T-cell (primary cell): ENCODE measurements at places on chromosomes 16 and 17. TPM values are rescaled to one million over a fixed set of nuclear protein-coding genes. Genes with fewer than 3 reads are reported as not detected.

DNA sequence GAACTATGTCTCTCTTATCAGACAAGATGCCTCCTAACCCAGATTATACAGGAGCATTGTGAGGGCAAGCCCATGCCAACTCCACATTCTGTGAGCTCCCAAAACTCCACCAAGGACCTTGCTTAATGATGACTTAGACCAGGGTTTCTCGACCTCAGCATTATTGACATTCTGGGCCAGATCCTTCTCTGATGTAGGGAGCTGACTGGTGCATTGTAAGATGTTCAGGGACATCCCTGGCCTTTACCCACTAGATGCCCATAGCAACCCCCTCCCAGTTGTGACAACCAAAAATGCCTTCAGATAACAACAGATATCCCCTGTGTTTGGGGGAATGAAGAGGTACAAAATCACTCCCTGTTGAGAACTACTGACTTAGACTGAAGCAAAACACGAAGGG is 43.6 kb downstream of the HOXB1 start:
- H3K27me3 ChIP-seq, result no peaks in the 10 kb centered on the region
- H3K36me3 ChIP-seq, result no peaks in the 10 kb centered on the region
- DNase-seq, result no peak
- no peak overlapping the region for H3K4me3 ChIP-seq
- no peak overlapping the region for H3K27ac ChIP-seq
- H3K4me1 ChIP-seq, result peaks cover 7% of the 10 kb centered on the region

- H3K4me1 ChIP-seq, result peaks cover 21% of the 10 kb centered on the region
- no peak overlapping the region for H3K4me3 ChIP-seq
- H3K27ac ChIP-seq, result no peak overlapping the region
Measured at GRCh38 chr17:40175928-40176753, 1.1 kb upstream of the RAPGEFL1 start.

GRCh38 chr16:28106467-28107215 is 43.1 kb upstream of the GSG1L start:
- H3K4me3 ChIP-seq, result no peak overlapping the region
- DNase-seq, result no peak
- no peak overlapping the region for H3K27ac ChIP-seq
- no peaks in the 10 kb centered on the region for H3K4me1 ChIP-seq

DNA sequence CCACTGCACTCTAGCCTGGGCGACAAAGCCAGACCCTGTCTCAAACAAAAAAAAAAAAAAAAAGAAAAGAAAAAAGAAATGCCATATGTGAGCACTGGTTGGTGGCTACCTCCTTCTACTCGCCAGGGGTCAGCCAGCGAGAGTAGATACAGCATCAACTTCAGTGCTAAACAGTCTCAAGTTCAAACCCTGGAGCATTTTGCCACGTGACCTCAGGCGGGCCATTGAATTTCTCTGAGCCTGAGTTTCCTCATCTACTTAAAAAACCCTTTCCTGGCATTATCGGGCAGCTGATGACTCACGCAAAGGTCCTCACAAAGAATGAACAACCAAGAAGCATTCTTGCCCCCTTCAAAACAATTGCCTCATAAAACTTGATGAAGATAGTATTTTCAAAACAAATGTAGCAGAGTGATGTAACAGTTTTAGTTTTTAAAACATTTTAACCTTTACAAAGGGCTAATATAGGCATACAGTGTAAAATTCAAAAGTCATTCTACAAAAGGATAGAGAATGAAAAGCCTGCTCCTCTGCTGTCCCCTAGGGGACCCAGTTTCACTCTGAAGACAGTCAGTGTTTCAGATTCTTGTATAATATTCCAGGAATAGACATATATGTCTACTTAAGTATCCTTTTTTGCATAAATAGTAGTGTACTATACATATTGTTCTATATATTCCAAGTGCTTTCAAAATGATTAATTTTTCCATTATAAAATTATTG is 28.4 kb downstream of the DNAH2 start:
- no peak overlapping the region for H3K4me3 ChIP-seq
- H3K27ac ChIP-seq, result no peak overlapping the region
- DNase-seq, result no peak
- H3K27me3 ChIP-seq, result peaks cover 32% of the 10 kb centered on the region

DNA sequence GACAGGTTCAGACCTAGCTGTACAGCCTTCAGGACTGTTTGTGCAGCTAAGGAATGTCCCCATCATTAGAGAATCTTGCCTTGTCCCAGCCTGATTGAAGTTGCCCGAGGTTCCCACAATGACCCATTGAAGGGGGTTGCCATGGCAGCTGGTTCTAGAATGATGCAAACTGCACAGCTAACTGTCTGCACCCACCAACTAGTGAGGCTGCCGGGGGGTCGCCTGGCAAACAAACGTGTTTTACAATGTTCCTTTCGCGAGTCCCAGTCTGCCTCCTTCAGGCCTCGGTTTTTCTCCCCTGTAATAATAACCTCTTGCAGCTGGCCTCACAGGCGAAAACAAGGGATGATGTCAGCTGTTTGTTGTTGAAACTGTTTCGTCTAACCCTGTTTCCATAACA is 5.5 kb downstream of the C16orf96 start:
- H3K4me1 ChIP-seq, result no peaks in the 10 kb centered on the region
- H3K4me3 ChIP-seq, result no peak overlapping the region
- DNase-seq, result no peak
- peaks cover 7% of the 10 kb centered on the region for H3K27me3 ChIP-seq
- H3K36me3 ChIP-seq, result no peaks in the 10 kb centered on the region
- no peak overlapping the region for H3K27ac ChIP-seq

DNA sequence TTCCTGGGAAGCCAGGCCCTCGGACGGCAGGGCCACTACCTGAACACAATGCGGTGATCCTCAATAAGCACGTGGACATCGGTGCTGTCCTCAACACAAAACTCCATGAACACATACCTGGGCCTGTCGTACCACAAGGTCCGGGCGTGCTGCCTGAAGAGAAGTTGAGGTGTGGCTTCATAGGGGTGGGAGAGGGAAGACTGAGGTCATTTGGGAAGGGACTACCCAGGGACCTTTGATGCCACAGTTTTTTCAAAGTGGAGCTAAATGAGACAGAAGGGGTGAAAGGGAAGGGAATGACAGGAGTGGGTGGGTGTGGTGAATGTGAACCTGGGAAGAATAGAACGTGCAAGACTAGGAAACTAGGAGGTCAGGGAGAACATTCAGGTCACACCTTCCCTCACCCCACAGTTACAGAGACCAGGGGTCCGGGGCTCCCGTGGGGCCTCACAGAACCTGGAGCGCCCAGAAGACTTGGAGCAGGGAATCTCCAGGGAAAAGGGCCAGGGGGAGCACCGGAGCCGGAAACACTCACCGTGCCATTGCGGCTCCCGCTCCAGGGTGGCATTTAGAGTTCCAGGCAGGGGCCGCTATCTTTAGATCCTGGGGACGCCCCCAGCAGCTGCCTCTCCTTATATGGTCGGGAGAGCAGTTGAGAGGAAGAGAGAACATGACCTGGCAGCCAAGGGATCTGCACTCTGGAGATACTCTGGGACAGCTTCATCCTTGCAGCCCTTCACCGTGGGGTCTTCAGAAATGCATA is at the start of gene PTGES3L:
Gene PTGES3L (minus strand): TSS at position 570 of the 763 bp plus-strand sequence. CDS start 27 bp downstream, at position 543.
- DNase-seq, result no peak
- peak within 1 kb of the TSS; percentile 60 for H3K27ac ChIP-seq
- peak within 1 kb of the TSS; percentile 69 for H3K4me3 ChIP-seq
- H3K4me1 ChIP-seq, result peaks cover 23% of the 10 kb centered on the region

DNA sequence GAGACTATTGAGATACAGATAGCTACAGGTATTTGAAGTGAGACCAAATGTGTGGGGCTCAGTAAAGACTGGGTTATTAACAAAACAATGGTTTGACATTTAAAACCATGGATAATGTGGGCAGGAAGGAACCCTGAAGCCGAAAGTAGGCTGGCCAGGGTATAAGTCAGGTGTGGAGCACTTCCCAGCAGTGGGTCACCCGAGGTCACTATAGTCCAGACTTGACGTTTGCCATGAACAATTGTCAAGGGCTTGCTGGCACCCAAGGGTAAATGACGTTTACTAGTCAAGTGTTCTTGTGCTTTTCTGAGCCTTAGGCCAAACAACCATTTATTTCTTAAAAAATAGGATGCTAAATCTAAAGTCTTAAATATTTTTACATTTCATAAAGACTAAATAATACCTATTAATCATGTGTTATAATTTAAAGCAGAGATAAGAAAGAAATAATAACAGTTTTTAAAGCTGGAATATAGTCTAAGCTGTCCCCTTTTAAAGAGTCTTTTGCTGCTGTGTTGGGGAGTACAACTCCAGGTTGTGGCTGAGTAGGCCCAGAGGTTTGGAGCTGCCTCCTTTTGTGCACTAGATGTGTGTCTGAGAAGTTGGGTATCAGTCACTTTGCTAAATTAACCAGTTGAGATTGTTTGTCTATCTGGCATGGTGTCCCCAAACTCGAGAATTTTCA is 15.7 kb downstream of the ALDH3A2 start:
- H3K4me3 ChIP-seq, result no peak overlapping the region
- H3K36me3 ChIP-seq, result peaks cover 33% of the 10 kb centered on the region
- DNase-seq, result no peak
- H3K27ac ChIP-seq, result no peak overlapping the region

GRCh38 chr16:89722392-89723278 is 1.3 kb downstream of the ZNF276 start:
- peak; percentile 65 for DNase-seq
- H3K4me1 ChIP-seq, result peaks cover 65% of the 10 kb centered on the region
- no peaks in the 10 kb centered on the region for H3K27me3 ChIP-seq
- peak overlapping the region; percentile 81 for H3K4me3 ChIP-seq
- H3K27ac ChIP-seq, result peak overlapping the region; percentile 76

DNA sequence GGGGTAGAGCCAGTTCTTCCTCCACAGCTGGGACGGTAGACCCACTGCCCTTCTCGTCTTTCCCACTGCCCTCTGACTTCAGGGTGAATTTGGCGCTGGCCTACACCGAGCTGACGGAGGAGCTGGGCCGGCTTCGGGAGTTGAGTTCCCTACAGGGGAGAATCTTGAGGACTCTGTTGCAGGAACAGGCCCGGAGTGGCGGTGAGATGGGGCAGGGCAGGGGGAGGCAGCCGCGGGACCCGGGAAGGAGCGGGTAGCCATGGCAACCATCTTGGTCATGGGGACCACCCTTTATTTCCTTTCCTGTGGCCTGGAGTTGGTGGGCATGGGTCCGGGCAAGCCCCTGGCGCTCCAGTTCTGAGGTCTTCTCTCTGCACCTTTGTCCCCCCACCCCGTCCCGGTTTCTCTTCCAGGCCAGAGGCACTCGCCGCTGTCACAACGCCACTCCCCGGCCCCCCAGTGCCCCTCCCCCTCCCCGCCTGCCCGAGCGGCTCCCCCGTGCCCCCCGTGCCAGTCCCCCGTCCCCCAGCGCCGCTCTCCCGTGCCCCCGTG is 14.4 kb downstream of the TBKBP1 start:
- peaks cover 6% of the 10 kb centered on the region for H3K27me3 ChIP-seq
- no peaks in the 10 kb centered on the region for H3K36me3 ChIP-seq
- DNase-seq, result no peak
- H3K4me1 ChIP-seq, result peaks cover 41% of the 10 kb centered on the region
- H3K4me3 ChIP-seq, result no peak overlapping the region

DNA sequence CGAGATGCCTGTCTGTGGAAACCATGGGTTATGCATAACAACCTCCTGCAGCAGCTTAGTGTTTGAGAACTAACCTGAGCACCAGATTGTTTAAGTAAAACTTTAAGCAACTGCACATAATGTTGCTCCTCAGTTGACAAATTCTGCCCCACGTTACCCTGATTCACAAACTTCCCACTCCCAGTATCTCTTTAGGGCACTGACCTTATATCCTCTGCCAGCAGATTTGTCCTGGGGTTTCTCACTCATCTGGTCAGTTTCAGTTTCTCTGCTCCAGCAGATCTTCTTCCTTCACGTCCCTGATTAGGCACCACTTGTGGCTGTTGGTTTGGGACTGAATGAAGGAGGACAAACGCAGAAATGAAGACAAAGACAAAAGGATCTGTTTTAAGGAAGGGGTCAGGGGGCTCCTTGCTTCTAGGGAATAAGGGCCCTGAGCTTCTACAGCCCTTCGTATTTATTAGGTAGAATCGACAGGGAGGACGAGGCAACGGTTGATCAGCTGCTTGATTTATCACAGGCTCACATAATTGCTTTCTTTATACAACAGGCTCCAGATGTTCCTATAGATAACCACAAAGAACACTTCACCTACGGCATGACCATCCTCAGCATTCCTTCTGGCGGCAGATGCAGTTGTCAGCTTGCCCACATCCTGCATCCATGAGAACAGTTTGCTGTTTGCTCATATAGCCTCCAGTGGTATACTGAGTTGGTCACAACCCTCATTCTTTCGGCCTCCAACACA is 13.5 kb upstream of the ZNF689 start:
- H3K27me3 ChIP-seq, result no peaks in the 10 kb centered on the region
- H3K36me3 ChIP-seq, result no peaks in the 10 kb centered on the region
- H3K4me3 ChIP-seq, result no peak overlapping the region

DNA sequence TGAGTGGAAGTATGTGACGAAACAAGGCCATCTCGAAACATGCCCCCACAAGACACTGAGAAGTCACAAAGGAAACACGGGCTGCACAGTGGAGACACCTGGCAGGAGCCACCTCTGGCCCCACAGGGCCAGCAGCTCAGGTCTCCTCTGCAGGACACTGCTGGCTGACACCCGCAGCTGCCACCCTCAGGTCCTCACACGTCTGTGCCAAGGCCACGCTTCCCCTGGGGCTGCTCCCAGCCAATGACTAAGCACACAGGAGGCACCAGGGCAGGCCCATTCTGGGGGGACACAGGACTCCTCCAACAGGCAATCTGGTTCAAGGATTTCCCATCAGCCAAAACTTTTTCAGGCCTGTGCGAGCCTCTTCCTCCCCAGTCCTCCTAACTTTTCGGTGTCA is 36.4 kb downstream of the MBTPS1 start:
- peaks cover 6% of the 10 kb centered on the region for H3K4me1 ChIP-seq
- H3K27me3 ChIP-seq, result no peaks in the 10 kb centered on the region
- peaks cover 79% of the 10 kb centered on the region for H3K36me3 ChIP-seq
- H3K4me3 ChIP-seq, result no peak overlapping the region
- DNase-seq, result no peak

- peak overlapping the region; percentile 71 for H3K27ac ChIP-seq
- H3K36me3 ChIP-seq, result peaks cover 32% of the 10 kb centered on the region
- peak overlapping the region; percentile 95 for H3K4me3 ChIP-seq
- H3K4me1 ChIP-seq, result peaks cover 14% of the 10 kb centered on the region
- no peaks in the 10 kb centered on the region for H3K27me3 ChIP-seq
Measured at GRCh38 chr16:28845761-28846079, 428 bp downstream of the TUFM start.

- no peaks in the 10 kb centered on the region for H3K36me3 ChIP-seq
- H3K4me1 ChIP-seq, result no peaks in the 10 kb centered on the region
- no peak overlapping the region for H3K27ac ChIP-seq
Measured at GRCh38 chr16:73033271-73033998, 14.5 kb downstream of the ZFHX3 start.

GRCh38 chr16:82935766-82936165 is 309.0 kb downstream of the CDH13 start:
- H3K27me3 ChIP-seq, result no peaks in the 10 kb centered on the region
- H3K4me1 ChIP-seq, result no peaks in the 10 kb centered on the region
- no peak overlapping the region for H3K27ac ChIP-seq
- DNase-seq, result no peak

The UTS2R gene
- total RNA-seq, result not detected

The RNF222 gene
- 1.6 TPM for total RNA-seq

The STAC2 gene
- 0.13 TPM for total RNA-seq

The NUP93 gene
- total RNA-seq, result 60.5 TPM

The LAT gene
- total RNA-seq, result 395 TPM

The CA5A gene
- not detected for total RNA-seq
